ENCODE measurements at places on chromosomes 7 and 10. TPM values are rescaled to one million over a fixed set of nuclear protein-coding genes. Genes with fewer than 3 reads are reported as not detected.
A peak's percentile ranks its signal among the peaks of the same experiment; 100 is the strongest.

DNA sequence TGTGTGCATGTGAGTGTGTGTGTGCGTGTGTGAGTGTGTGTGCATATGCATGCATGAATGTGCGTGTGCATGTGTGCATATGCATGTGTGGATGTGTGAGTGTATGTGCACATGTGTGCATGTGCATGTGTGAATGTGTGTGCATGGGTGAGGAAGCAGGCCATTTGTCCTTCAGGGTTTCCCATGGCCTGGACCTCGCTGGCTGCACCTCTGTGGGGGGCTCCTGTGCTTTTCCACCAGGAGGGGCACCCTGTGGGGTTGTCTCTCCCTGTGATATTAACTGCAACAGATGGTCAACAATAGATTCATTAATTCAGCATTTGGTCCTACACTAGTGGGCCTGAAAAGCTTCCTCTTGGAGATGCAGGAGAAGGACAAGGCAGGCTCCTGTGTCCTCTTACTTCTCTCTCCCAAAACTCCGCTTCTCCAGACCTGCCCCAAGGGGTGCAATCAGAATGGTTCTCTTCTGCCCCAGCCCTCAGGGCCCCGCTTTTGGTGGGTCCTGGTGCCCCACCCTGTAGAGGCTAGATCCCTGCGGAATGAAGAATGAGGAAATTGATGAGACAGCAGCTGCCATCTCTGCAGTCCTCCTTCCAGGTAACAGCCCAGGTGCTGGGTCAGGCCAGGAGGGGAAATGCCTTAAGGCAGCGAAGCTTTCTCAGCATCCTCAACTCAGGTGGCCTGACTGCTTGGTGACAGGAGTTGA lies 41.5 kb upstream of the NUB1 start:
- H3K4me1 ChIP-seq: peaks cover 11% of the 10 kb centered on the region
- no peak for DNase-seq
- H3K4me3 ChIP-seq: no peak overlapping the region
- H3K36me3 ChIP-seq: no peaks in the 10 kb centered on the region
- H3K27ac ChIP-seq: no peak overlapping the region

GRCh38 chr7:96521068-96521894 lies 188.4 kb downstream of the SEM1 start:
- no peaks in the 10 kb centered on the region for H3K4me1 ChIP-seq
- H3K27me3 ChIP-seq: no peaks in the 10 kb centered on the region
- no peak overlapping the region for H3K4me3 ChIP-seq
- no peak for DNase-seq

DNA sequence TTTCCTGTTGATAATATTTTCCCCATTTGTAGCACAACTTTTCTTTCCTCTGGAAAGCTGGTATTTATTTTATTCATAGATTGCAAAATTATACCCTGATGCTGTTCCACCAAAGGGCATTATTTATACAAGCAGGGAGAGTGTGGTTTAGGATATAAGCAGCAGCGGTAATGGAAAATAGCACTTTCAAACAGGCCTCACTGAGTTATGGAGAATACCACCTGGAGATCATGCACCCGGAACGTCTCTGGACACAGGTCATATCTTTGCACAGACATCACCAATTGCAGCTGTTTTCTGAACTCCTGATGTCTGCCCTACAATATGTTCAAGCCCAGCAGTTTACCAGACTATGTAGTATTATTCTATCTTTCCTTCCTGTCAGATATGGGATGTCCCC lies 2.0 kb upstream of the CALD1 start:
- H3K4me1 ChIP-seq: peaks cover 30% of the 10 kb centered on the region
- no peak for DNase-seq
- peak overlapping the region; percentile 75 for H3K27ac ChIP-seq
- no peak overlapping the region for H3K4me3 ChIP-seq
- H3K36me3 ChIP-seq: no peaks in the 10 kb centered on the region

The SMO gene
- polyA plus RNA-seq: 8.3 TPM

GRCh38 chr10:112805701-112806100 lies 144.3 kb upstream of the TCF7L2 start:
- no peak for DNase-seq
- no peak overlapping the region for H3K27ac ChIP-seq

DNA sequence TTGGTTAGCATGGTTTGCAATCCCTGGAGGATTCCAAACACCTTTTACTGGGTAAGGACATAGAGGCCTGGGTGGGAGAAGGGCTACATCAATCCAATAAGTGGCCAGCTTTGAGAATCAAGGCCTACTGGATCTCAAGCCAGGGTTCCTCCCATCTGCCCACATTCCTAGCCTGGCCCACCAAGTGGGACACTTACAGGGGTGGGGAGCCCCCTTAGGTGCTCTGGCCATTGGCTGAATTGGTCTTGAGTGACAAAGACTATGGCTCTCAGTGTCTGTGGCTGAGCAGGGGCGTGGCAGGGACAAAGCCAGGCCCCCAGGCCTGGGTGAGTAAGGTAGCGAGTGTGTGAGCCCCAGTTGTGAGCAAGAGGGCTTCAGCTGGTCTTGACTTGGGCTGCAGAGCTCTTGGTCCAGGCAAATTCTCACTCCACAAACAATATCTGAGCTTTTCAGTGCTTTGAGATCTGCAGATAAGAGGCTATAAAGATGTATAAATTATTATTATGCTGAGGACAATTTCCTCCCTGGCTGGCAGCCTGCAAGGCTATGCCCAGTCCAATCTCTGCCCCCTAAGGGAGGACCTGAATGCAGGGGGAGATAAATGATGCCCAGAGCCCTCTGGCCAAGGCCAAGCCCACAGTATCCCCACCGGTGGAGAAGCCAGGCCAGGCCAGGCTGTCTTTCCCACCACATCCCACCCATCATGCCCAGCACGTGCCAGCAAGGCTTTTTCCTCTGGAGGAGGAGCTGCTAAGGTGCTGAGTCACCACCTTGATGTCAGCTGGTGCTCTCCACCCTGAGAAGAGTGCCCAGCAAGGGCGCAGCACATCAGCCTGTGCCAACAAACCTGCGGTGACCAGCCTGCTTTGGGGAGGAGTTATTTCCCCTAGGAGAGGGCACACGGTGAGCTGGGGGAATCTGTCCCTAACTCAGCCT lies 80.7 kb upstream of the DUSP5 start:
- H3K4me3 ChIP-seq: no peak overlapping the region
- no peak overlapping the region for H3K27ac ChIP-seq
- H3K36me3 ChIP-seq: no peaks in the 10 kb centered on the region
- H3K27me3 ChIP-seq: no peaks in the 10 kb centered on the region
- no peak for DNase-seq

DNA sequence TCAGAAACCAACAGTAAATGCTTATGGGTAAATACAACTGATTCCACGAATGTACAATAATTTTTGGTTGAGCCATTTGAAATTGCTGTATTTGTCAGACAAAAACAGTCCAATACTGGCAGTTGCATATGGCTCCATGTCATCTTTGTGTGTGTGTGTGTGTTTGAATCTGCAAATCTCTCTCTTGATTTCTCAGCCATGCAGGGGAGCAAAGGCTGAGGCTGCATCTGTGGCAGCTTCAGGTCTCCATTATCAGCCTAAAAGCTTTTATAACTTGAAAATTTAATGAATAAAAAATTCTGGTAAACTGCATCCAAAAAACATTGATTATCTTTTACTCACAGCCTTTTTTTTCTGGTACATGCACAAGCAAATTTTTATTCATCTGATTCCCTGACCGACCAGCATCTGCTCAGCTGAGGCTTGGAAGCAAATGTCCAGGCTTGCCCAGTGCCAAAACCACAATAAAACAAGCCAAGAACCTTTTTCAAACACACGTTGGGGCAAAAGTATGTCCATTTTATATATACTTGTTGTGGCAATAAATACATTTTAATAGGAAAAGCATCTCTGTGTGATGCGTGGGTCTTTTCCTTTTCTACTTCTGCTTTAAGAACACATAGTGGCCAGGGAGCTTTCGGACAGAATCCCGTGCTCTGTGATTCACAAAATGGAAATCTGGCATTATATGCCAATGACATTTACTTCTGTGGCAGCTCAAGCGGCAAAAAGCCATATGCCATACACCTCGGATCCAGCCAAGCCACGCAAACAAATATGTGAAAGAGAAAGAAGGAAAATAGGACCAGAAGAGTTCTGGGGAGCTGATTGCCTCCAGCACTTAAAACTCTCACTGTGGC lies 275.6 kb upstream of the AOAH start:
- DNase-seq: no peak
- no peaks in the 10 kb centered on the region for H3K36me3 ChIP-seq
- no peaks in the 10 kb centered on the region for H3K4me1 ChIP-seq
- no peaks in the 10 kb centered on the region for H3K27me3 ChIP-seq

DNA sequence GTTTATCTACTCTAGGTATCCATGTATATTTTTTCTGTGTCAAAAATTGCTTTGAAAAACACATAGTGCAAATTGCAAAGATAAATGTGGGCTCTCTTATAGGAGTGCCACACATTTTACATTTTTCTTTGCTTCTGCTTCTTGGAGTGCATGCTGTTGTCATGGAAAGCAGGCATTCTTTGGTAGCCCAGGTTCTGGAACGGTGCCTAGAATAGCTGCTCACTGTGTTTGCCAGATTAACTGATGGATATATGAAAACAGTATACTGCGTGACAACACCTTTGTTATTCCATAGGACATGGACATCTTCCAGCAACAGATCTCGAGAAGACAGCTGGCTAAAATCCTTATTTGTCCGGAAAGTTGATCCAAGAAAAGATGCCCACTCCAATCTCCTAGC lies 13.4 kb downstream of the NIPSNAP2 start:
- peaks cover 50% of the 10 kb centered on the region for H3K4me1 ChIP-seq
- no peaks in the 10 kb centered on the region for H3K27me3 ChIP-seq
- peaks cover 51% of the 10 kb centered on the region for H3K36me3 ChIP-seq
- no peak overlapping the region for H3K4me3 ChIP-seq

Data from heart right ventricle (tissue), 16 donors.